ENCODE measurements at places on chromosomes 11 and 22.
A peak's percentile ranks its signal among the peaks of the same experiment; 100 is the strongest.

- DNase-seq: peak; percentile 49
Observed at GRCh38 chr11:1484695-1485503, 1.7 kb downstream of the MOB2 start.

DNA sequence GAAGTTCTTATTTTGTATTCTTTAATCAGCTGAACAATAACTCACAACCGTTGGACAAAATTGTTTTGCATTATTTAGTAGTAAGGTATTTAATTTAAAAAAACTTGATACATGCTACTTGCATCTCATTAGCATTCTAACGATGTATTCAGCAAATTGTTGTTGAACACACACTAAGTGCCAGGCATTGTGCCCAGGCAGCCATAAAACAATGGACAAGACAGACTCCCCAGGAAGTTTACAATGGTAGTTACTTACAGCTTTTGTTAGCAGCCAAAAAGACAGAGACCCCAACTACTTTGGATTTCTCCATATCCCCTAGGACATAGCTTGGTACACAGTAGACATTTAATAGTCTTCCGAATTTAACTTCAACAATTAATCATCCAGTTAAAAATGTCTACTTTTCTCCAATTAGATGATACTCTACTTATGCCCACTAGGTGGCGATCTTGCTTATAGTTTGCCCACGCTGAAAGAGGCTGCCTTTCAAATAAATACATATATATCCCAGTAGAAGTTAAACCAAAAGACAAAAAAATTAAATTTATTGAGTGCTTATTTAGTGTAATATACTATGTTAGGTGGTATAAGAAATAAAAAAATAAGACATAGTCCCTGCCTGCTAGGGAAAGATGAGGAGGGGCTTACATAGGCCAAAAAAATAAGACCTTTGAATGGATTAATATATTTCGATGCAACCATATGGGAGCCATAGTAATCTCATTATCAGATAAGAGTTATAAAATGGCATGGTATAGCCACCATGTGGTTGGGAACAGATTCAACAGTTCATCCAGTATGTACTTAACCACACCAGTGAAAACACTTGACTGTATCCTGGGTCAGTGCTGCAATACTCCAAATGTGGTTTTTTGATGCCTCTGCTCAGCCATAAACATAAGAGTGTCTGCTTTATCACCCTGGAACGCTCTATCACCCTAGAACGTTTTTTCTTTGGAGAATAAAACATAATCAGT is 2.0 kb upstream of the FJX1 start:
- DNase-seq: no peak

- no peak for DNase-seq
Observed at GRCh38 chr11:35214226-35214770, 75.3 kb downstream of the CD44 start.

- no peak for DNase-seq
Observed at GRCh38 chr11:68678031-68678441, 6.3 kb upstream of the GAL start.

DNA sequence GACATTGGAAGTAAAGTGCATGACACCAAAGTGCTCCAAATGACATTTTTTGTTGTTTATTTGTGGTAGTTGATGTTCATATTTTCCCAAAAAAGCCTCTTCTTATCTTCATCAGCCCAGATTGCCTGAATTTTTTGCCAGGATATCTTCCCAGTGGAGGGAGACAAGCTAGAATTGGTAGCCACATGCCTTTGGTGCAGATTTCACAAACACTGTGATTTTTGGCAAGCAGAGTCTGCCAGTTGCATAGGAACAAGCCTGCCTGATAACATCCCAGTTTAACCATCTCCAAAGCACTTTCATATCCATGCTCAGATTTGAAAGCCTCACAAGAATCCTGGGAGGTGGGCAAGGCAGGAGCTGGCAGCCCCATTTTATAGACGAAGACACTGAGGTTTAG is 102.3 kb upstream of the SYT13 start:
- no peak for DNase-seq

DNA sequence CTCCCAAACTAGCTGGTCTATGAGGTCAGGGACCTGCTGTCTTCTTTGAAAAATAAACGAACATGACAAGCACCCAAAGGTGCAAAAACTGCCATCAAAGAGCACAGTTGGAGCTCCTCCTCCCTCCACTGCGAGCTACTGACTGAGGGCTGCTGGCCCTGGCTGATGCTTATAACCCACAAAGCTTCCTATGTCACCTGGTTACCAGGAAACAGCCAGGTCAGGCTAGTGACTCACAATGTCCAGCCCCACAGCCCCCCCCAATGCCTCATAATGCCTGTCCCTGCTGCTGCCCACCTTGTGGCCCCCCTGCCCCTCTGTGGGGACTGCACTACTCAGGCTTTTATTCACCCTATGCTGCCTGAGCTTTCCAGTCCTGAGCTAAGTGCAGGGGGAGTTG is at the start of gene DRICH1:
DRICH1 (minus strand) TSS at position 144 of the 400 bp plus-strand sequence. CDS start 298 bp downstream, outside the sequence.
- no peak for DNase-seq

- DNase-seq: no peak
Observed at GRCh38 chr11:16791191-16791961, 52.9 kb downstream of the C11orf58 start.

- peak; percentile 41 for DNase-seq
Observed at GRCh38 chr22:37121887-37122591, 12.5 kb upstream of the TMPRSS6 start.

DNA sequence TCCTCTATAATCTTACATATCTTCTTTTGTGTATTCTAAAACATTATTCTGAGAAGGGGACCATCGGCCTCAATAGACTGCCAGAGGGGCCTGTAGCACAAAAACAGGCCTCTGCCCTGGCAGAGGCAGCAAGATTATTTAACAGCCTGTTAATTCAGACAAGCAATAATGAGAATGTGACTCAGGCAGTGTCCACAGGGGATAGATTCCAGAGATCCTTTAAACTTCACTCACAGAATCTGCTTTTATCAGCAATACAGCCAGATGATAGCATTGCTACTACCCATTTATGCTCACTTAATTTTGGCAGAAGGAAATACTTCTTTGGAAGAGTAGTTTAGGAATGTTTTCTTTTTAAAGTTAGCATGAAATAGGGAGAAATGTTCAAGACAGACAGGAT is 44.9 kb downstream of the AAMDC start:
- no peak for DNase-seq

DNA sequence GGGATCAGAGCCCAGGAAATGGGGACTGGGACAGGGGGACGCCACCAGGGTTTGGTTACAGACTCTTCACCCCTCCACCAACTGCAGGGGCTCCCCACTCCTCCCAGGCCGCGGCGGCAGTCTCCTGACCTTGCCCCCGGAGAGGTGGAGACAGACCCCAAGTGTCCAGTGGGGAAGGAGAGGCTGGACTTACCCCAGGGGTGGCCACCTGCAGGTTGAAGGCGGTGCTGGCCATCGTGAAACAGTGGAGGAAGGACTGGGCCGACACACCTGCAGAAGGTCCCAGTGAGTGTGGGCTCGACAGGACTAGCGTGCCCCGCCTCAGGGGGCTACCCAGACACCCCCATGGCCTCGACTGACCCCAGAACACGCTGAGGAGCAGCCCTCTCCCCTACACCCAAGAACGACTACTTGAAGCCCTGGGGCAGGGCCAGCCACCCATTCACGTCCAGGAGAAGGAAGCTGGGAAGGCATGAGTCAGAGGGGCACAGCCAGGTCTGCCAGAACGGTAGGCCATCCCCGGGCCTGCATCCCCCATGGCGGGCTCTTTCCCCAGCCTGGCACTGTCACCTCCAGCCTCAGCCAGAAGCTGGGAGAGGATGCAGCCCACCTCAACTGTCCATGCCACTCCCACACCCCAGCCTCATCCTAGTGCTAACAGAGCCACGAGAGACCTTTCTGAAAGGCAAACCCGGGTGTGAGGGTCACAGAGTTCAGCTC is 2.3 kb downstream of the GATD1 start:
- DNase-seq: no peak

- no peak for DNase-seq
Observed at GRCh38 chr11:119263352-119263940, 53.5 kb downstream of the MCAM start.

GRCh38 chr22:39432361-39432811 is 24.4 kb upstream of the MGAT3 start:
- no peak for DNase-seq

GRCh38 chr11:127651888-127652221 is 651.3 kb upstream of the KIRREL3 start:
- no peak for DNase-seq

- DNase-seq: no peak
Observed at GRCh38 chr22:35525687-35526332, 14.8 kb upstream of the RASD2 start.

GRCh38 chr11:69634590-69634989 is 6.4 kb upstream of the CCND1 start:
- no peak for DNase-seq

- peak; percentile 85 for DNase-seq
Observed at GRCh38 chr11:612201-612960, 3.4 kb downstream of the IRF7 start.

DNA sequence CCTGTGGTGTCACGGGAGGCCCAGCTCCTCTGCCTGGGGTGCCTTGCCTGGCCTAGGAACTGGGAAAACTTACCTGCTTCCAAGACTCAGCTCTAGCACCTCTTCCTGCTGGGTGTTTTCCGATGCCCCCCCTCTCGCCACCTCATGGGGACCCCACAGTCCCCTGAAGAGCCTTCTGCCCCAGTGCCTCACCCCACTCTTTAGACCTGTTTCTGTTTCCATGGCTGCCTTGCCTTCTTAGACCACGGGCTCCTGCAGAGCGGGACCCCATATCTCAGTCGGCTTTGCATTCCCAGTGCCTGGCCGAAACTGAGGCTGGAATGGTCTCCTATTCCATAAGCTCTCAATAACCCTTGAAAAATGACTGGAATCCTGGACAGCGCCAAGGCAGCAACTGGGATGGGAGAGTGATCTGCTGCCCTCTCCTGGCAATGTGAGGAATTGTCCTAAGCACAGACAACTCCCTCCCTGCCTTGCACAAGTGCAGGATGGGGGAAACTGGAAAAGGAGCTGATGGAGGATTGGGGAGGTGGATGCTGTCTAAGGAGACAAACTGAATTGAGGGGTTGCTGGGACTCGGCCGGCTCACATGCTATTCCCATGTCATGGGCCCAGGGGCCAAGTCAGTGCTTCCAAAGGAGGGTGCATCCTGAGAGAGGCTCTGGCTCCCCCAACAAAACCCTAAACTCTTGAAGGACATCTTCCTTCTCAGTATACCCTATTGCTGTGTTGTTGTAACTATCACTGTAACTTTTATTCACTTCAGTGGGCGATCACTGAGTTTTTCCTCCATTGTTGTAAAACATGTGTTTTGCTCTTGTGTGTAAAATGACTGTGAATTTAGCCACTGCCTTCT is 26.6 kb upstream of the IL17RA start:
- DNase-seq: peak; percentile 61

- no peak for DNase-seq
Observed at GRCh38 chr22:23014250-23014649, 56.1 kb upstream of the GNAZ start.

DNA sequence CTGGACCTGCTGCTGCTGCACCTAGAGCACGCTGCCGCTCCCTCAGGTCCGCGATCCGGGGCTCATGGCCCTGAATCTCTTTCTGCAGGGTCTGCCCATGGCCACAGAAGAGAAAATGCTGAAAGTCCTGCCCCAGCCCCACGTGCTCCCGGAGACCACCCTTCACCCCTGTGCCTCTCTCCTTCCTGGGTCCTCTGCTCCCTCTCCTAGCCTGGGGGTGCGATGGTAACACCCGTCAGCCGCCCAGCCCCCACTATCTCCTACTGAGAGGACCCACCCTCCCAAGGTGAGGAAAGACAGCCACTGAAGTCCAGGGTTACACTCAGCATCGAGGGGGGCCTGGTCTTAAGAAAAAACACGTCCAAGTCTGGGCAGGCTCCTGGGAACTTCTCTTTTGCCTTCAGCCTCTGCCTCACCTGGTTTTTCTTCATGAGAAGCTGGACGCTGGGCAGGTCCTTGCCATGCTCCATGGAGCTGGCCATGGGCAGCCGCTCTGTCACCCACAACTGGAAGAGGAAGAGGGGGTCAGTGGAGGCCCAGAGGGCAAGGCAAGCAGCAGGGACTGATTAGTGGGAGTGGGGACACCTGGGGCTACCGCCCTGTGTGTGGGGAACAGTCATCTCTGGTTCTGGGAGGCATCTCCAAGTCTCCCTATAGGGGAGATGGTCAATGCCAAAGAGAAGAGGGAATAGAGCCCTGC is 15.8 kb upstream of the RBM4B start:
- DNase-seq: no peak

DNA sequence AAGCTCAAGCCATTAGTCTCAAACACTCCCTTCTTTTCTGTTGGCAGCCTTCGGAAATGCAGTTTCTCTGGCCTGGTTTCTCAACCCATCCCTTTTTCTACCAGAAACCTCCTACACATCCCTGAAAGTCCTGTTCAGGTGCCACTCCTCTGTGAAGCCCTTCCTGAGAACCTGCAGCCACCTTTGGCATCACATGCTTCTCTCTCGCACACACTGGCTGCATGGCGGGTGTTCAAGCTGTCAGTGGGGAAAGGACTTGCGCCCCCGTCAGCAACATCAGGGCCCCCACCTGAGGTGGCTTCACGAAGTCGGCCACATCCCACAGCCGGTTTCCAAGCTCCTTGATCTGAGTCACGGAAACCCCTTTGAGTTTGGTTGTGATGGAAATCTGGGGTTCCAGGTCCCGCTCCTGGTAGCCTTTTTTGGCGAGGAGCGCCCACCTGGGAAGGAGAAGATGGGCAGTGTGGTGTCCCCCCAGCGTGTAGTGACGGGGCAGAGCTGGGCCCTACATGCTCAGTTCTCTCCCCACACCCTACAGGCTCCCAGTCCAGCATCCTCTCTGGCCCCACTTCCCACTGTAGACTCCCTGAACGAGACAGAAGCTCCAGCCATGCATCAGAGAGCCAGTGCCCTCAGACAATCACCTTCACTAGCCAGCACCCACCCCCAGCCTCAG is 1.7 kb upstream of the LRRC74B start:
- no peak for DNase-seq

GRCh38 chr11:65591939-65592857 is 3.4 kb downstream of the KCNK7 start:
- peak; percentile 75 for DNase-seq

DNA sequence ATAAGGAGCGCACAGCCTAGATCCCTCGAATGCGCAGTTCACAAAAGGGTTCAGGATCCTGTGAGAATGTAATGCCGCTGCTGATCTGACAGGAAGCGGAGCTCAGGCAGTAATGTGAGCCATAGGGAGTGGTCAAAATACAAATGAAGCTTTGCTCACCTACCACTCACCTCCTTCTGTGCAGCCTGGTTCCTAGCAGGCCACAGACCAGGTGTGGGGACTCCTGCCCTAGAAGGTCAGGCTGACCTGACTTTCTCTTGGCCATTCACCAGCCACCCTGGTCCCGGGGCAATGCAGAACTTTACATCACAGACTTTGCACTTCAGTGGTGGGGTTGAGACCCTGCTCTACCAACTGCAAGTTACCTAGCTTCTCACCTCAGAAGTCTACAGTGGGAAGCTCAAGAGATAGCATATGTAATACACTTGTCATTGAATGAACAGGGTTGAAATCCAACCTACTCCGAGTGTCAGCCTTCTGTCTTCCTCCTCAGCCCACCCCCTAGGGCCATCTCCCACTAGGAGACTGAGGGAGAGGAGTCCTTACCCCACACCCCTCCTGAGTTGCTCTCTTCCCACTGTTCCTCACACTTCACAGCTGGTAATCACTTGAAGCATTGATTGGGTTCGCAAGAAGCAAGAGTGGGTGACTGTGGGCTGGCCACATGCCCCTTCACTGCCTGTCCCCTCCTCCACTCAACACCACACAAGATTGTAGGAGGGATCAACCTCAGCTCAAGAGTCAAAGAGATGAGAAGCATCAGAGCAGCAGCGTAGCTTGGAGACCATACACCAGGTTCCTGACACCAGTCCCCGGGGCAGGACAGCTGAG is 2.0 kb upstream of the KCNJ1 start:
- DNase-seq: no peak

- no peak for DNase-seq
Observed at GRCh38 chr22:26229910-26230309, 60.6 kb downstream of the SEZ6L start.

GRCh38 chr11:9756461-9756860 is 92.6 kb downstream of the SWAP70 start:
- DNase-seq: no peak

All from colonic mucosa (tissue), 4 donors.